ENCODE measurements at places on chromosomes 5 and 9.

DNA sequence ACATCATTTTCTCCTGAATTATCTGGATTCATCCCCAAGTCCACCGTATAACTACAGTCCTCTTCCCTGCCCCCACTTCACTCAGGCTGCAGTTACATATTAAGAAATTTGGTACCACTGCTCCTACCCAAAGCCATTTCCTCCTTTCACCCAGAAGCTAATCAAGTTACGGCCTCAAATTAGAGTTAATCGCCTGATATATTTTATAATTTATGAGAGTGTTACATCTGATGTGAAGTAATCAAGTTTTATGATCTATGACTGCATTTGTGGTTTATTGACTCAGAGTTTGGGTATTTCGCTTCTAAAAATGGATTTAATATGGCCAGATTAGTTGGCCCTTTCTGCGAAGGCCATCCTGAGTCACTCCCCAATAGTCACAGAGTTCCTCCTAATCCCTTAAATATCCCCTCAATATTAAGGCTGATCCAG, 223.6 kb upstream of the KIF2A start:
- no peak for DNase-seq

GRCh38 chr9:126836216-126836615, 24.2 kb upstream of the ZBTB34 start:
- DNase-seq: no peak

DNA sequence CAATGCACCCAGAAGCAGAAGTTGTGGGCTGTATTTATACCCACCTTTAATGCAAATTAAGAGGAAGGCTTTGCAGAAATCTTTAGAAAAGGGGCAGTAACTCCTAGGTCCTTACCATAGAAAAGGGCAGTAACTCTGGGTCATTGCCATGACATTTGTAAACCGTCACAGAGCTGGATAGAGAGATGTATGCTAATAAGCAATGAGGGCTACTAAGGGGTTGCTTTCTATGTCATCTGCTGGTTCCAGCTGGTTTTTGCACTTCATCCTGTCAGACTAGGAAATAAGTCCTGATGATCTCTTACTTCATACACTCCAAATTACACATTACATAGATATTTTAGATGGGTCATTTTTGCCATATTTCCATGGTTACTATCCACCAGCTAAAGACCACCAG, 299.1 kb upstream of the TYRP1 start:
- no peak for DNase-seq

- DNase-seq: no peak
Measured at GRCh38 chr5:15690611-15691010, 190.6 kb downstream of the FBXL7 start.

- DNase-seq: no peak
Measured at GRCh38 chr5:132114150-132115121, 40.8 kb downstream of the CSF2 start.

DNA sequence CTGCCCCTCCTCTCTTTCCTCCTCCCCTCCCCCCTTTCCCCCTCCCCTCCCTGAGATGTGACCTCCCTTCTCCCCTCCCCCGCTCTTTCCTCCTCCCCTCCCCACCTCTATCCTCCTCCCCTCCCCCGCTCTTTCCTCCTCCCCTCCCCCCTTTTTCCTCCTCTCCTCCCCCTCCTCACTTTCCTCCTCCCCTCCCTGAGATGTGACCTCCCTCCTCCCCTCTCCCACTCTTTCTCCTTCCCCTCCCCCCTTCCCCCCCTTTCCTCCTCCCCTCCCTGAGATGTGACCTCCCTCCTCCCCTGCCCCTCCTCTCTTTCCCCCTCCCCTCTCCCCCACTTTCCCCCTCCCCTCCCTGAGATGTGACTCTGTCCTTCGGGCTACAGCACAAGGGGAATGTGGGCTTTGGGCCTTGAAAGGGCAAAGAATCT, 169.8 kb downstream of the COL23A1 start:
- DNase-seq: no peak

- DNase-seq: no peak
Measured at GRCh38 chr5:107322936-107323335, 347.8 kb downstream of the EFNA5 start.

GRCh38 chr5:115586525-115587146, 15.6 kb downstream of the TICAM2 start:
- no peak for DNase-seq

DNA sequence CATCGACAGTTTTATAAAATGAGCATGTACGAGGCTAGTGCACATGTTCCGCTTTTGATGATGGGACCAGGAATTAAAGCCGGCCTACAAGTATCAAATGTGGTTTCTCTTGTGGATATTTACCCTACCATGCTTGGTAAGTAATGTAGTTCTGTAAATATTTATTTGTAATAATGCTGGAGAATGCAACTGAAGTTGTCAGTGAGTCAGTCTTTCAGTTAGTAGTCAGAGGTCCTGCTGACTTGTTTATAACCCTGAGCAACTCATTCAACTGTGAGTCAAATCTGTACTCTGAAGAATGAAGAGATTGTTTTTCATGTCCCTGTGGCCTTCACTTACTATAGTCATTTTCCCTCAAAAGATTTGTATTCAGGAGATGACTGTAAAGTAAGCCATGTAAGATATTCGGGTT, 28.4 kb upstream of the GPR150 start:
- DNase-seq: no peak

- no peak for DNase-seq
Measured at GRCh38 chr5:123107343-123108244, 18.6 kb downstream of the PRDM6 start.

DNA sequence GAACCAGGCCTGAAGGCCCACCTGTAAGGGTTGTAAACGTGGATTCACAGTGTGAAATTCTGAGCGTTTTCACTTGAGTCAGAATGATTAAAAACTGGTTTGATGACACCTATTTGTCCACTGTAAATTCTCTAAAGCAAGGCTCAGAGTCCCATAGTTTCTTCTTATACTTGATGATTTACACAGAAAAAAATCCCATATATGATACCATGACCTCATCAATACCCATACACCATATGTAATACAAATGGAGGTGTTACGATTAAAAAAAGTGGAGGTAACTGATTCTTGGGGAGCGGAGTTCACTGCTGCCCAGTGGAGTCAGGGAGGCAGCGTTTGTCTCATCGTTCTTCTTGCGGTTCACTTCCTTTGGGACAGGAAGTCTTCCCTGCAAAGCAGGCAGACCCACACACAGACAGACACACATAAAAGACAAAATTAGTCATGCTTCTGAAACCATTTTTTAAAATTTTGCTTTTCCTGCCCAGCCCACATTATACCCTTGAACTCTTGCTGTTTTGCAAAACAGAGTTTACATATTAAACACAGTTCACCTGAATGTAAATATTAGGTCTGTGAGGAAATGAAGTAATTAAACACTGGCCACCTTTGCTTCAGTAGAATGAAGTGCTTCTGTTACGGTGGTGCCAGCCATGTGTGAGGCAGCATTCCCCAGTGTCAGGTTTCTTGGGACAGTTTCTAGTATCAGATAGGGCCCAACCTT, 26.2 kb downstream of the NREP start:
- no peak for DNase-seq

GRCh38 chr9:133750982-133751649, 13.0 kb upstream of the SARDH start:
- no peak for DNase-seq

GRCh38 chr9:98450496-98450895, 195.0 kb upstream of the TBC1D2 start:
- no peak for DNase-seq

DNA sequence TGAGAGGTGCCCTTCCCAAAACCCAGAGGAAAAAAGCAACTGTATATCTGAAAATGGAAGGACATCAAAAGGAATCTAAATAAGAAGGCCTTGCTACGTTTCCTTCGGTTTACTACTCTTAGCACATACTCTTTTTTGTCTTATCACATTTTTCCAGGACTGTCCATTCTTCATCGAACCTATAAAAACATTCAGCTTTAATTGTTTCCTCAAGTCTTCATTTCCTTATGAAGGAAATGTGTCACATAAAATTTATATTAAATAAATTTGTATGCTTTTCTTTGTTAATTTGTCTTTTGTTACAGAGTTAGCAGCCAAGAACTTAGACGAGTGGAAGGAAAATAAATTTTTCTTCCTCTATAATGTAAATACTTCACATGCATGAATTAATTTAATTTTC, 255.0 kb downstream of the BNC2 start:
- DNase-seq: no peak

GRCh38 chr9:127862075-127863011, 7.9 kb upstream of the ENG start:
- DNase-seq: no peak

DNA sequence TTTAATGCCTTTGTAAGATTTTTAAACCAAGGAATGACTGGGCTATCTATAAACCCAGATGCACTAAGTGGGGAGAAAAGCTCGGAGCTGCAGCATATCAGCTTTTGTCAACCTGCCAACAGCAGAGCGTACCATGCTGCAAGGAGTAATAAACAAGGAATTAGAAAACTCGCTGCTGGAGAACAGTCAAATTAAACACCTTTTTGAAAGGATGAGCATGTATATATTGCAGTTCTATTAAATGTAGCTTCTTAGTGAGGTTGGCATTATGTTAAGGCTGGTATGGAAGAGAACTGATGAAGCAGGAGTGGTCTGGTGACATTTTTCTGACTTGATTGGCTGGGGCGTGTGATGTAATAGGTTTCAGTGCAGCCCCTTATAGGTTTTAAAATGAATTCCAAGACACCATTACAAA, 74.7 kb downstream of the PIK3R1 start:
- no peak for DNase-seq

DNA sequence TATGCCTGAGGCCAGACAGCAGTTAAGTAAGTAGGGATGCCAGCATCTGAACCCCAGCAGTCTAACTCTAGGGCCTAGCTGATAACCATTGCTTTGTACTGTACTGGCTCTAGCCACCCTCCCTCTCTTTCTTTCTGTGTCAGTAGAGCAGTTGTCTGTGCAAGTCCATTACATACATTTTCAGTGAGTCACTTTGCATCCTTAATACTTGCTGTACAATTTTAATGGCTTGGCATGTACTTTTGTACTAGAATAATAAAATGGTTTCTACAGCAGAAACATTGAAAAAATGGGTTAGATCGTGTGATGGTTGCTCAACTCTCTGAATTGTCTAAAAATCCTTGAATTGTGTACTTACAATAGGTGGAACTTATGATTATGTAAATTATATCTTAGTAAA, 1.5 kb upstream of the TTC39B start:
- DNase-seq: no peak

GRCh38 chr9:133333011-133333410, 3.0 kb downstream of the SURF6 start:
- DNase-seq: no peak

DNA sequence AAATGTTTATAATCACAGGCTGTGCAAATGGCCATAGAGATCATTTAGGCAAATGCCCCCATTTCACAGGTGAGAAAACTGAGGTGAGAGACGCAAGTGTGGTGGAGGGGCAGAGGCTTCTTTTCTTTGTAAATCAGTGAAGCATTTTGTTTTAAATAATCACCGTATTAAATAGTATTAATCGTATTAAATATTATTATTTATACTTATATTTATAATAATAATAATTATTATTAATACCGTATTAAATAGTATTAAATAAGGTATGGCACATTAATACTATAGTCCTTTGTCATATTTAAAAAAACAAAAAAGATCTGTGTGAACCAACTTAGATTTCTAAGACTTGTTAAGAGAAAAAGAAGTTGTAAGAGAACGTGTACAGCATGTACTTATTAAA, 32.6 kb upstream of the SH3PXD2B start:
- DNase-seq: no peak

- no peak for DNase-seq
Measured at GRCh38 chr9:89465726-89466308, 32.1 kb downstream of the SEMA4D start.

- no peak for DNase-seq
Measured at GRCh38 chr9:121069396-121069795, 5.4 kb upstream of the CNTRL start.

DNA sequence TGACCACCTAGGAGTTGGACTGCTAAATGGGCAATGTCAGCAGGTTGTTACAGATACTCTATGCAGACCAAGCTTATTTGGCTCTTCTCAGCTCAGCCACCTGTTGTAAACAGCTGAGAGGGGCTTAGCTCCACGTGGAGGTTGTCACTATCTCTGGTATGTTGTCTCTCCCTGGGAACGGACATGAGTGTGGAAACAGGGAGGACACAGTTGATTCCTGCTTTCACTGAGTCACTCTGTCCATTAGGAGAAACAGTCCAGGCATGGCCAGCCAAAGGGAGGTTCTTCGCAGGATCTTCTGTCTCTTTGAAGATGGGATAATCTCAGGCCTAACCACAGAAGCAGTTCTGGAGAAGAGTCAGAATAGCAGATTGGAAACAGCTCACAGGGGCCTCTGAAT, 121.2 kb downstream of the PALM2AKAP2 start:
- no peak for DNase-seq

GRCh38 chr9:121073038-121073437, 1.7 kb upstream of the CNTRL start:
- no peak for DNase-seq

GRCh38 chr5:127400946-127401670, 110.5 kb downstream of the MEGF10 start:
- DNase-seq: no peak

- DNase-seq: no peak
Measured at GRCh38 chr5:151005950-151006576, 14.3 kb upstream of the GPX3 start.

DNA sequence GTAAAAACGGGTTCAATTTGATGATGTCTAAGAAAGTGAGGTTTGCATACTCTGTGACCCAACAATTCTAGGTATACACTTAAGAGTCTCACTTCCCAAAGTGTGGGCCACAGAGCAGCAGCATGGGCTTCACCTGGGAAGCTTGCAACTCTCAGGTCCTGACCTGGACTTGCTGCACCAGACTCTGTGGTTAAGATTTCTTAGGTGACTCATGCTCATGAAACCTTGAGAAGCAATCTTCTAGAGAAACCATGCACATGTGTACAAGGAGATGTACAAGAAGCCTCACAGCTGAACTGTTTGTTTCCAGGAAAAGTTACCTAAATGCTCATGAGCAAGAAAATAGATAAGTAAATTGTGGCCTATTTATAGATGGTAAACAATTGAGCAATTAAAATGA, 30.0 kb downstream of the DNAJC21 start:
- DNase-seq: no peak

- no peak for DNase-seq
Measured at GRCh38 chr5:109485030-109485429, 75.3 kb upstream of the PJA2 start.

DNA sequence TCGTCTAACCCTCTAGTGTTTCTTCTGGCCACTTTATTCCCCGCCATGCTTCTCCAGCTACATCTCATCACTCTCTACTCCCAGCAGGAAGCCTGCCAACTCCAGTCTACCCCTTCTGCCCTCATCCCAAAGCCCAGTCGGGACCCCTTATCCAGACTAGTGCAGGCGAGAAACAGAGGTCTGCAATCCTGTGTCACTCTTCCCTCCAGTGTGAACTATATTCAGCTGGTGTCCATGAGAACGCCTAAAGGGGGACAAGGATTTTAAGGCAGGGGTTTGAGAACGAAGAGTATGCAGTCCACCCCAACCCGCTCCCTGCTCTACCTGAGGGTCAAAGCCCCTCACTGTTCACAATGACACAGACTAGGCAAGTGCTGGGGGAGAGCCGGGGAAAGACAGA, 41.7 kb upstream of the GABRP start:
- DNase-seq: no peak

- peak; percentile 3 for DNase-seq
Measured at GRCh38 chr5:149618581-149619248, 37.4 kb downstream of the ARHGEF37 start.

GRCh38 chr5:36598045-36598444, 8.4 kb upstream of the SLC1A3 start:
- DNase-seq: no peak

- no peak for DNase-seq
Measured at GRCh38 chr5:1118738-1119137, 6.9 kb upstream of the SLC12A7 start.

GRCh38 chr5:122909470-122910100, 64.2 kb downstream of the SNX24 start:
- no peak for DNase-seq

- DNase-seq: no peak
Measured at GRCh38 chr5:37557734-37558293, 178.7 kb downstream of the WDR70 start.

Measured in NCI-H1930 (cell line).